ENCODE measurements at places on chromosomes 5 and 9. TPM values are rescaled to one million over a fixed set of nuclear protein-coding genes. Genes with fewer than 3 reads are reported as not detected.

DNA sequence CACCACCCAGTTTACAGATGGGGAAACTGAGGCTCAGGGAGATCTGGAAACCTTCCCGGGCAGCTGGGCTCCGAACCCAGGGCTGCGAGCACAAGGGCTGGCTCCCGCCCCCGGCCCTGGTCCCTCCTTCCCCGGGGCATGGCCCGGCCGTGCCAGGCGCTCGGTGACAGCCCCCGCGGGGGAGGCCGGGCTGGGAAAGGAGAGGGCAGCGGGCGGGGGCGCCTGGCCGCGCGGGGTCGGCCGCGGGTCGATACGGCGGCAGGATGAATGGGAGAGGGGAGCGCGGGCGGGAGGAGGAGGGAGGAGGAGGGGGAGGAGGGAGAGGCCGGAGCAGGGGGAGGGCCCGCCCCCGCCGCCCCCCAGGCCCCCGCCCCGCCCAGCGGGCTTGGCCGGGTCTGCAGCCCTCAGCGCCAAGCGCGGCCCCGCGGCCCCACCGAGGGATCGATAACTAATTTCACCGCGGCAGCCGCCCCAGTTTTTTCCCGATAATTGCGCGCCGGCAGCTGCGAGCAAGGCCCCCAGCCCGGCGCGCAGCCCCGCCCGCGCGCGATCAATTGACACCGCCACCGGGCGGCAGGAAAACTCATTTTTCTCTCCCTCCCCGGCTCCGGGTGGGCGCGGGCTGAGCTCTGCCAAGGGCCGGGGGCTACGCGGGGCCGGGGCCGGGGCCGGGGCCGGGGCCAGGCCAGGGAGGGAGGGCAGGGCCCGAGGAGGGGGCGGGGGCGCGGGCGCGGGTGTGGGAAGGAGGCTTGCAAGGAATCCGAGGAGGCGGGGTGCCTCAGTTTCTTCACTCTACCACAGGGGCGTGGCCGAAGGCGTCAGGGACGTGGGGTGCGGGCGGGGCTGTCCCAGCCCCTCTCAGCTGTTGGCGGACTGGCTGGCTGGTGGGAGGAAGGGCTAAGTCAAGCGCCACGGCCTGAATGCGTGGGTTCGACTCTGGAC lies 52.1 kb downstream of the C9orf50 start:
- DNase-seq, result no peak

- DNase-seq, result no peak
These were observed 424.8 kb downstream of the TMEM38B start for GRCh38 chr9:106119176-106119575.

- DNase-seq, result peak; percentile 49
These were observed 30.7 kb downstream of the DHX29 start for GRCh38 chr5:55276771-55277170.

Gene SPINK4
- total RNA-seq, result not detected

Gene TAS2R1
- total RNA-seq, result 0.32 TPM

Data from fibroblast of villous mesenchyme (primary cell).